Kidney tubule cell (primary cell): ENCODE measurements at places on chromosomes 5 and 9.
A peak's percentile ranks its signal among the peaks of the same experiment; 100 is the strongest.

GRCh38 chr5:170275376-170275994, 22.1 kb downstream of the LCP2 start:
- DNase-seq, result no peak

GRCh38 chr5:56490971-56491468, 257.9 kb upstream of the ANKRD55 start:
- peak; percentile 56 for DNase-seq

DNA sequence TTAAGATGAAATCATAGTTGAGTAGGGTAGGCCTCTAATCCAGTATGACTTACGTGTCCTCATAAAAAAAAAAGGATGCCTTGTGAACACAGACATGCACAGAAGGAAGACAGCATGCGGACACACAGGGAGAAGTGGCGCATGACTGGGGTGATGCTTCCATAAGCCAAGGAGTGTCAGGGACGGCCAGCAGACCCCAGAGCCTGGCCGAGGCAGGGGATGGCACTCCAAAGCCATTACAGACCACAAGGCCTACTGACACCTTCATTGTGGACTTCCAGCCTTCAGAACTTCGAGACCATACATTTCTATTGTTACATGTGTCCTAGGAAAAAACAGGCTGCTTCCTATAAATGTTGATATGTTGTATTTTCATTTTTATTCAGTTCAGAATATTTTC, 19.9 kb downstream of the EHMT1 start:
- DNase-seq, result no peak

DNA sequence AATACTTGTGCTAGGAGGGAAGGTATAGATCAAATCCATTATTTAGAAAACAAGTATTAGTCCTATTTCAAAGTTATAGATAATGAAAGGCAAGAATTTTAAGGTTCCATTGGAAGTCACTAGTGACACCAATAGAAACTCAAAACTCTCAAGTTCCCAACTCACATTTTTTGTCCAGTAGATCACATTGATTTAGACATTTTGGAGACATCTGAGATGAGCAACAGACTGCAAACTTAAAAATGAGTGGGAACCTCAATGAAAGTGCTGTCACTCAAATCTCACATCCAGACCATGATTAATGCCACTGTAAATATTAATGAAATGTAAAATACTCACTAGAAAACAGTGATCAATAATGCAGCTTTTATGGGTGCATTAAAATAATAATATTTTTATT, 405.0 kb downstream of the ENC1 start:
- no peak for DNase-seq

DNA sequence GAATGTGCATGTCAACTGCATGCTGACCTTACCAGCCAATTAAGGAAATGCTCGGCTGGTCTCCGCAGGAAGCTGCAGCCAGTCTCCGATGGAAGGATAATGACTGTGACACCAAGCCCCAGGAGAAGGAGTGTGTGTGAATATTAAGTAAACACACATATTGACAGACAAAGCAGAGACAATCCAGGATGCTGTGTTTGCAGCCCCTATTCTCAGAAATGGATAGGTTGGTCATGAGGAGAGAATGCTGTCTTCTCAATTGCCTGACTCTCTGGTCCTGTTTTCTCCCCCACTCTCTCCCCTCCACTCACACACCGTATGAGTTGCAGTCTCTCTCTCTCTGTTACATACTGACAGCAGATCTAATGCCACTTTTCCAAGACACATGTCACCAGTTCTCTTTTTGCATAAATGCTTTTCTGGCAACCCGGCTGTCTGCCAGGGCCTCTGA, 85.7 kb downstream of the EPB41L4A start:
- DNase-seq, result no peak
